IPS DF 6.9 (cell line): ENCODE measurements at places on chromosomes 16 and 17.

- H3K4me3 ChIP-seq: no peak overlapping the region
- H3K4me1 ChIP-seq: peaks cover 5% of the 10 kb centered on the region; the same call in 1 of the 2 replicates
- H3K27me3 ChIP-seq: no peaks in the 10 kb centered on the region
These were observed 9.6 kb downstream of the GSE1 start for GRCh38 chr16:85622683-85623082.

GRCh38 chr17:79758271-79758670, 19.7 kb upstream of the CBX2 start:
- H3K4me1 ChIP-seq: no peaks in the 10 kb centered on the region
- no peak for DNase-seq
- H3K4me3 ChIP-seq: no peak overlapping the region
- H3K36me3 ChIP-seq: no peaks in the 10 kb centered on the region
- H3K27me3 ChIP-seq: no peaks in the 10 kb centered on the region
- H3K27ac ChIP-seq: no peak overlapping the region

GRCh38 chr16:82756283-82756599, 129.5 kb downstream of the CDH13 start:
- peaks cover 2% of the 10 kb centered on the region; the same call in 1 of the 2 replicates for H3K4me1 ChIP-seq
- H3K36me3 ChIP-seq: no peaks in the 10 kb centered on the region
- no peak overlapping the region for H3K27ac ChIP-seq
- no peak overlapping the region for H3K4me3 ChIP-seq

DNA sequence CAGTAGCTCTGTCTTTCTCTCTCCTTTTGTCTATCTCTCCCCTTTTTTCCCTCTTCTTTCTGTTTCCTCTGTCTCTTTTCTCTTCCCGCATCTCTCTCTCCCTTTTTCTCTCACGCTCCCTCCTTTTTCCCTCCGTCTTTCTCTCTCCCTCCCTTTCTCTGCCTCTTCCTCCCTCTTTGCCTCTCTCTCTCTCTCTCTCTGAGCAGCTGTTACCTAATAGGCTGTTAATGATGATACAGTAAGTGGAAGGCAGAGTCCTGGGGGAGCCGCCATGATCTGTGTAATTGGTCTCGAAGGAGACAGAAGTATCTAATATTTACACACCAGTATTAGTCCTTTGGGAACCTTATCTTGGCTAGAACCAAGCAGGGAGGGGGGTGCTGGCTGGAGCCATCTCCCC, 136.1 kb upstream of the CIBAR2 start:
- H3K27me3 ChIP-seq: no peaks in the 10 kb centered on the region
- no peak overlapping the region for H3K4me3 ChIP-seq
- no peak overlapping the region for H3K27ac ChIP-seq
- no peak for DNase-seq
- H3K4me1 ChIP-seq: peaks cover 4% of the 10 kb centered on the region

DNA sequence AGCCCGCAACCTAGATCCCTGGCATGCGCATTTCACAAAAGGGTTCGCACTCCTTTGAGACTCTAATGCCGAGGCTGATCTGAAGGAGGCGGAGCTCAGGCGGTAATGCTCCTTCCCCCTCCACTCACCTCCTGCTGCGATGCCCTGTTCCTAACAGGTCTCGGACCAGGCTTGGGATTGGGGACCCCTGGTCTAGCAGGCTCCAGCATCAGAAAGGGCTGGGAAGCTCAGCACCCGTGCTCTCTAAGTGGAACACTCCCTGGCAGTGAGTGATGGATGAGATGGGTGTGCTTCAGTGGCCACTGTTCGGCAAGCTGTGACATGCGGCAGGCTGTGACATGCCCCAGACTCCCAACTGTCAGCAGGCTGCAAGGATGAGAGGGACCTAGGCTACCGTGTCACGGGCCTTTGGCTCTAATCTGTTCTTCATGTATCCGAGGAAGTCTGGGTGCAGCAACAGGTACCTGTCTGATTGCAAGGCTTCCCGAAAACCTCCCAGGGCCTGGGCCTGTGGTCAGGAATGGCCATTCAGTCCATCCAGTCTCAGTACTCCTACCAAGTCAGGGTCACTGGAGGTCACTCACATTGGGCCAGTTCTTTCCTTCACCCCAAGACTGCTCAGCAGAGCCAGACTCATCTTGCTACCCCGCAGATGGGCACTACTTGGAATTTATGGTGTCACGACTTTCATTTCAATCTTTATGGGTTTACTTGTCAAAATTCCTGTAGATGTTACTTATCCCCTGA, 1.3 kb upstream of the ST6GALNAC2 start:
- no peaks in the 10 kb centered on the region for H3K36me3 ChIP-seq
- H3K4me3 ChIP-seq: no peak overlapping the region
- H3K27ac ChIP-seq: no peak overlapping the region
- no peak for DNase-seq
- peaks cover 3% of the 10 kb centered on the region; the same call in 1 of the 2 replicates for H3K4me1 ChIP-seq

- no peak for DNase-seq
- no peak overlapping the region for H3K4me3 ChIP-seq
- H3K27ac ChIP-seq: no peak overlapping the region
- no peaks in the 10 kb centered on the region for H3K4me1 ChIP-seq
These were observed 56.8 kb upstream of the FA2H start for GRCh38 chr16:74831467-74831866.

DNA sequence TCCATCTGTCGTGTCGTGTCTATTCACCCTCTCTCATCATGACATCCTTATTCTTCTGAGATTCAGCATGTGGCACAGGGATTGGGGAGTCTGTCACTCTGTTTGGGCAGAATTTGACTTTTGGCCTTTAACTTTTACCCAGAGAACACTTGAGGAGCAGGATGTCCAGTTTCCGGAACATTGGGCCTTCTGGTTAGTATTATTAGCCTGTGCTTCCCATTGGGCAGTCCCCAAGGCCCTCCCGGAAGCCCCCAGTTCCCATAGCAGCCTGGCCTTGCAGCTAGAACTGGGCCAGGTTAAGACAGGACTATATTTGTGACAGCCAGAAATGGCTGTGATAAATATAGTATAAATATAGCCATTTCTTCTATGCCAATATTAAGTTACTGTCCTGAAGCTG, 9.6 kb downstream of the SCN4A start:
- no peak for DNase-seq
- H3K36me3 ChIP-seq: no peaks in the 10 kb centered on the region
- peaks cover 9% of the 10 kb centered on the region for H3K4me1 ChIP-seq
- no peak overlapping the region for H3K27ac ChIP-seq

- H3K4me3 ChIP-seq: no peak within 1 kb of the TSS; the same call in 1 of the 2 replicates
- no peak within 1 kb of the TSS for H3K27ac ChIP-seq
These were observed at the start of gene SKAP1 for GRCh38 chr17:48429638-48430586. Gene SKAP1, minus strand, starts transcription at chr17:48430214.

- peak overlapping the region; percentile 61 for H3K4me3 ChIP-seq
- H3K36me3 ChIP-seq: no peaks in the 10 kb centered on the region
- DNase-seq: no peak
These were observed 28.0 kb upstream of the LRRC37A start for GRCh38 chr17:46266656-46267544.

DNA sequence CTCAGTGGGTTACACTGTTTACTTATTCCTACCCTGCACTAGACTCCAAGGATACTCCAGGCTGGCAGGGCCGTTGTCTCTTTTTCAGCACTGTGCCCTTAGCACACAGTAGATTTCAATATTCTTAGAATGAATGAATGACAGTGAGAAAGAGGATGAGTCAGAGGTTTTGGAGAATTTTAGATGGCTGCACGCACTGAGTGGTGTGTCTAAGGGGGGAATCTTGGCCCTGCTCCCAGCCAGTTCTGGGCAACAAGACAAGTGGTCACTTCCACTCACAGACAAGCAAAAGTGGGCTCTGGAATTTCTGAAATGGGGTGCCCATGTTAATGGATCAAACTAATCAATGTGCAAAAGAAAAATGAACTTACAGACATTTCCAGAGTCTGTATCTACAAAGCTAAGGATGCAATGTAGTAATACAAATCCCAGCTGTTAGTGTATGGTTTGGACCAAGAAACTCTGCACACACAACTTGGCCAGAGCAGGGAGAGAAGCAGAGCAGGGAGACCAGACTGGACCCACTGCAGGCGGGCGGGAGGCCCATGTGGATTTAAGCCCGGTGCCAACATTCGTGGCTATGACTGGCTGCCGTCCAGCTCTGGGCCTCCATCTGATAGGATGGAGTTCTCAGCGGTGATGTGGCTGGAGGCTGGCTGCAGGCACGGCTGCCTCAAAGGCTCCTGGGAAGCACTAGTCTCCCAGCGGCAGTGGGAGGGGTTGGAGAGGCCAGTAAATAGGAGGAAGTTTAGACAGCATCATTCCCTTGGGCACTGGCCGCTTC, 95.6 kb upstream of the CDYL2 start:
- H3K36me3 ChIP-seq: no peaks in the 10 kb centered on the region
- DNase-seq: no peak
- H3K27me3 ChIP-seq: no peaks in the 10 kb centered on the region; the same call in 1 of the 2 replicates

DNA sequence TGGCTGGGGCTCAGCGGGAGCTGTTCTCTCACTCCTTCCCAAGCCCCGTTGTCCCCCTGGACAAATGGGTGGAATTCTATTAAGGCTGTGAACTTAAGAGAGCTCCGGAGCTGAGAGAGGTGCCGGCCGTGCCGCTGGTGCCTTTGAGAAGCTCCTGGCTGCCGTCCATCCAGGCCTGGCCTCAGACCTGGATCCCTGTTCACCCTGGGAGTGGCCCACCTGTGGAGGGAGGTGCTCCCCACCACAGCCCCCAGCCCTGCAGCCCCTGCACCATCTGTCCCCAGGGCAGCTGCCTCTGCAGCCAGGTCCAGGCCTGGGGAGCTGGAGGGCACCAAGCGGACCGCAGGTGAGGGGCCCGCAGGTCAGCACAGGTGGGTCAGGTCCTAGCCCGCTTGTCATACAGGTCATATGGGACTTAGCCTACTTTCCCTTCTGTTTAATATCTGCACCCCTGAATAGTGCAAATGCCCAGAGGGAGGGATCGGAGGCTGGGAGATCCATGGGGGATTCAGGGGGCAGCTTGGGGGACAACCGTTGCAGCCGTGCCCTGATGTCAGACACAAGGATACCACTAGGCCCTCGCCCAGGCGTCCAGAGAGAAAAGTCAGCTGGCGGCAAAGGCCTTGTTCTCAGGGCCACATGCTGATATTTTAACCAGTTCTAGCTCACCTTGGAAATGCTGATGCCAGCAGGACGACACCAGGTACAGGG, 15.2 kb upstream of the METRNL start:
- H3K27ac ChIP-seq: no peak overlapping the region
- no peaks in the 10 kb centered on the region for H3K27me3 ChIP-seq
- no peak overlapping the region for H3K4me3 ChIP-seq
- DNase-seq: no peak

DNA sequence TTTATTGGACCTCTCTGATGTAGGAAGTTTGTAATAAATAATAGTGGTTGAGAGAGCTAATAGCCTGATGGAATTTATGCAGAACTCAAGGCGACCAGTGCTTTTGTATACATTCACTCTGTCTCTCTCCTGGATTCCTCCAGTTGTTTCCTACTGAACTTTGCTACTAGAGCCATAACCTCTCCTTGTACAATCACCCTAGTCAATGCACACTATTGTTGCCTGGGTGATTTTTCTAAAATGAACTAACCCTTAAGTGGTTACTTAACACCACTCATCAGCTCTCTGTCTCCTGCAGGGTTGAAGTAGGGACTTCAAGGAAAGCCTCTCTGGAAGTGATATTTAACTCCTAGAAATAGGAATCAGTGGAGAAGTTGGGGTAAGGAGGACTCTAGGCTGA, 9.7 kb downstream of the PHKB start:
- no peaks in the 10 kb centered on the region for H3K4me1 ChIP-seq
- DNase-seq: no peak
- H3K4me3 ChIP-seq: no peak overlapping the region
- H3K27ac ChIP-seq: no peak overlapping the region
- H3K27me3 ChIP-seq: no peaks in the 10 kb centered on the region

DNA sequence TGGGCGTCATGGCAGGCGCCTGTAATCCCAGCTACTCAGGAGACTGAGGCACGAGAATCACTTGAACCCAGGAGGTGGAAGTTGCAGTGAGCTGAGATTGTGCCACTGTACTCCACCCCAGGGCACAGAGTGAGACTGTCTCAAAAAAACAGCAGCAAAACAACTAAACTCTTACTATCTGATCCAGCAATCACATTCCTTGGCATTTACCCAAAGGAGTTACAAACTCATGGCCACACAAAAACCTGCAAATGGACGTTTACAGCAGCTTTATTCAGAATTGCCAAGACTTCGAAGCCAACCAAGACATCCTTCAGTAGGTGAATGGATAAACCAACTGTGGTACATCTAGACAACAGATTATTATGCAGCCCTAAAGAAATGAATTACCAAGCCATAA, 4.0 kb downstream of the SIAH1 start:
- no peaks in the 10 kb centered on the region for H3K36me3 ChIP-seq
- DNase-seq: no peak
- H3K4me1 ChIP-seq: no peaks in the 10 kb centered on the region
- H3K27me3 ChIP-seq: no peaks in the 10 kb centered on the region

GRCh38 chr17:36786867-36787266, 150.4 kb upstream of the LHX1 start:
- peaks cover 2% of the 10 kb centered on the region for H3K4me1 ChIP-seq
- H3K36me3 ChIP-seq: no peaks in the 10 kb centered on the region
- H3K27me3 ChIP-seq: no peaks in the 10 kb centered on the region
- H3K27ac ChIP-seq: no peak overlapping the region
- H3K4me3 ChIP-seq: no peak overlapping the region

DNA sequence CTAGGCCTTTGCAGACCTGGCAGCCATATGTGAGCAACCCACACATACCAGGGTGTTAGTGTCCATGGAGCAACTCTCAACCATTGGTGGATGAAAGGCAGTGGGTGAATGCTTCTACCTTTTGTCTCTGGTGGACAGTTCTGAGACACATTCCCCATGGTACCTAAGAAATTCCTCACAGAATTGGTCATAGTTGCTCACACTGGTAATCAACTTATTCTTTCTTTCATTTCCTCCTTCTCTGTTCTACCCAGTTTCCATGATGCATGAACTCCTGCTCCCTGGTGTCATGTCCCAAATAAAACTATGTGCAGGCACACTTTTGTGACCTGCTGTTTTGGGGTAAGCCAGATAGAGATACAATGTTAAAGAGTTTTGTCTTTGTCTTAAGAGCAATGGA, 33.2 kb upstream of the MPHOSPH6 start:
- DNase-seq: no peak
- no peak overlapping the region for H3K4me3 ChIP-seq
- H3K4me1 ChIP-seq: no peaks in the 10 kb centered on the region
- H3K27me3 ChIP-seq: no peaks in the 10 kb centered on the region
